HFFc6 (cell line): ENCODE measurements at places on chromosomes 3 and 15. TPM values are rescaled to one million over a fixed set of nuclear protein-coding genes. Genes with fewer than 3 reads are reported as not detected.
A peak's percentile ranks its signal among the peaks of the same experiment; 100 is the strongest.

The GPR15 gene
- not detected in 3 replicates for total RNA-seq

The WNT5A gene
- 251 to 358 TPM (median 308 TPM) in 3 replicates for total RNA-seq

The CIDEC gene
- not detected in 3 replicates for total RNA-seq

The TGM4 gene
- not detected in 3 replicates for total RNA-seq

- H3K36me3 ChIP-seq = peaks cover 7% of the 10 kb centered on the region
- H3K27me3 ChIP-seq = no peaks in the 10 kb centered on the region; the same call in 1 of the 2 replicates
- no peak overlapping the region for H3K4me3 ChIP-seq
- DNase-seq = no peak
Measured at GRCh38 chr3:14440168-14440518, 37.7 kb downstream of the SLC6A6 start.

DNA sequence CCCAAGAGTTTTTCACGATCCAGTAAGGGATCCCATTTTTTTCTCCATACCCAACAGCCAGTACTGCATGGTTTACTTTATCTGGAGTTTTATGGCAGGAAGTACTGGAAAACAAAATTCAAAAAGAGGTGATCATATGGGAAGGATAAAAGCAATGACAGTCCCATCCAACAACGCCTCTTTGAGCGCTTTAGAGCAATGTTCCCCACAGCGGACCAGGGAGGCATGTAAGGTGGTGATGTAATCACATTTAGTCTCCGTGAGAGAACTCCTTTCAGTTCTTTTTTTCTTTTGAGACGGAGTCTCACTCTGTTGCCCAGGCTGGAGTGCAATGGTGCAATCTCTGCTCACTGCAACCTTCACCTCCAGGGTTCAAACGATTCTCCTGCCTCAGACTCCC, 21.8 kb downstream of the CTSH start:
- H3K4me3 ChIP-seq = no peak overlapping the region
- no peak for DNase-seq
- no peaks in the 10 kb centered on the region for H3K4me1 ChIP-seq
- H3K27me3 ChIP-seq = peaks cover 3% of the 10 kb centered on the region; the same call in 1 of the 2 replicates
- no peak overlapping the region for H3K27ac ChIP-seq

DNA sequence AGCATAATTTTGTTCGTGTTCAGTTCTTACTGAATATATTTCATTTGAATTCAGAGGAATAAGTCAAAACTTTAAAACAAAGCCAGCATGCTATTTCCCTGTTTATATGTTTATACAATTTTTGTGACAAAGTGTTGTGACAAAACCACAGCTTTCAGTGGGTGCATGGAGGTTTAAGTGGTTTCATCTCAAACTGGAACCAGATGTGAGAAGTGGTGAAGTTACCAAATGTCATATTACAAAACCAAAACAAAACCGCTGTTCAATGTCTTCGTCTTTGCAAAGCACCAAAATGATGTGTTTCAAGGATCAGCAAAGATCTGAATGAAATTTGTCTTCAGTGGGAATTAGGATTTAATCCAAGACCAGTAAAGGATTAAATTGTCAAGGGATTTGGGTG, 59.3 kb upstream of the OSTN start:
- H3K27me3 ChIP-seq = peaks cover under 1% of the 10 kb centered on the region; the same call in 1 of the 2 replicates
- no peak overlapping the region; the same call in 1 of the 2 replicates for H3K27ac ChIP-seq
- H3K36me3 ChIP-seq = peaks cover 11% of the 10 kb centered on the region

- peak overlapping the region; percentile 82 for H3K4me3 ChIP-seq
- DNase-seq = peak; percentile 98
- peak overlapping the region; percentile 97 for H3K27ac ChIP-seq
- no peaks in the 10 kb centered on the region for H3K27me3 ChIP-seq
- H3K4me1 ChIP-seq = peaks cover 65% of the 10 kb centered on the region
Measured at GRCh38 chr3:15982667-15983196, 185.0 kb upstream of the ANKRD28 start.

The NR1I2 gene
- total RNA-seq = not detected in 3 replicates

DNA sequence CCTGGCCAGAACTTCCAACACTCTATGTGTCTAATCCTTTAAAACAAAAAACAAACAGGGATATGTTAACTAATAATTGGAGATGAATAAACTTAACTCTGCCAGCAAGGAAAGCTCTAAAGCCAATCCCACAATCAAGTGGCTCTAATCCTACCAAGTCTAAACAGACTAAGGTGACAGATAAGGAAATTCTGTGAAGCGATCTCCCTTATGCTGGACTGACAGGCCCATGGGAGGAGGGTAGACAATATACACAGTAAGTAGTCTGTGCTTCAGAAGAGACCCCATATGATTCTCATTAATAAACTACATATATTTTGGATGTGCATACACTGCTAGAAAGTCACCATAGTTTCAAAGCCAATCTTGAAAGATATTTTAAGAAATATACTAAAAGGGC, 10.1 kb downstream of the VPS13C start:
- H3K4me3 ChIP-seq = no peak overlapping the region
- peaks cover 16% of the 10 kb centered on the region; the same call in 1 of the 2 replicates for H3K4me1 ChIP-seq
- H3K27me3 ChIP-seq = no peaks in the 10 kb centered on the region
- peaks cover 4% of the 10 kb centered on the region for H3K36me3 ChIP-seq

DNA sequence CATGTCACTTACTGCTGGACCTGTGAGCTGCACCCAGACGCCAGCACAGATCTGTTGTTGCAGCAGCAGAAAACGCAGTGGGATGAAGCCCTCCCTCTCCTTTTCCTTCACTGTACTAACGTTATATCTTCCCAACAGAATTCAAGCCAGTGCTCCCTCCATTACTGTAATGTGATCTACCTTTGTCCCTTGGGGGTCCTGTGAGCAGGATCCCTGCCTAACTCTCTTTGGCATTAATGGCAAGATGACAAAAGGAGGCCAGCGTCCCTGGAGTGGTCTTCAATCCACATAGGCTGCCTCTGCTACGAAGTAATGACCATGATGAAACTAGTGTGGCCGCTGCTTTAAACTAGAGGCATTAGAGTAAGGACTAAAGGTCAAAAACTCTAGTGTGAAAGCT, 69.3 kb upstream of the SOX14 start:
- no peak for DNase-seq
- H3K36me3 ChIP-seq = peaks cover 4% of the 10 kb centered on the region; the same call in 1 of the 2 replicates
- no peaks in the 10 kb centered on the region for H3K4me1 ChIP-seq

The ARNT2 gene
- 1.9 to 16.5 TPM (median 4.7 TPM) in 3 replicates for total RNA-seq

GRCh38 chr3:85180-85579, 111.4 kb upstream of the CHL1 start:
- no peak overlapping the region for H3K27ac ChIP-seq
- H3K36me3 ChIP-seq = peaks cover 2% of the 10 kb centered on the region; the same call in 1 of the 2 replicates
- H3K4me3 ChIP-seq = no peak overlapping the region

- no peak overlapping the region for H3K4me3 ChIP-seq
- no peak overlapping the region for H3K27ac ChIP-seq
- no peaks in the 10 kb centered on the region for H3K36me3 ChIP-seq
- DNase-seq = no peak
- peaks cover 70% of the 10 kb centered on the region for H3K4me1 ChIP-seq
- peaks cover 5% of the 10 kb centered on the region; the same call in 1 of the 2 replicates for H3K27me3 ChIP-seq
Measured at GRCh38 chr3:87435926-87436620, 159.7 kb upstream of the POU1F1 start.

- H3K27me3 ChIP-seq = peaks cover 32% of the 10 kb centered on the region
- peak overlapping the region; percentile 90 for H3K27ac ChIP-seq
- H3K36me3 ChIP-seq = 0 out of 2 replicates have a peak, but pooled peaks cover 7% of the 10 kb centered on the region
- DNase-seq = no peak
Measured at GRCh38 chr15:48394970-48395369, 63.7 kb downstream of the DUT start.

DNA sequence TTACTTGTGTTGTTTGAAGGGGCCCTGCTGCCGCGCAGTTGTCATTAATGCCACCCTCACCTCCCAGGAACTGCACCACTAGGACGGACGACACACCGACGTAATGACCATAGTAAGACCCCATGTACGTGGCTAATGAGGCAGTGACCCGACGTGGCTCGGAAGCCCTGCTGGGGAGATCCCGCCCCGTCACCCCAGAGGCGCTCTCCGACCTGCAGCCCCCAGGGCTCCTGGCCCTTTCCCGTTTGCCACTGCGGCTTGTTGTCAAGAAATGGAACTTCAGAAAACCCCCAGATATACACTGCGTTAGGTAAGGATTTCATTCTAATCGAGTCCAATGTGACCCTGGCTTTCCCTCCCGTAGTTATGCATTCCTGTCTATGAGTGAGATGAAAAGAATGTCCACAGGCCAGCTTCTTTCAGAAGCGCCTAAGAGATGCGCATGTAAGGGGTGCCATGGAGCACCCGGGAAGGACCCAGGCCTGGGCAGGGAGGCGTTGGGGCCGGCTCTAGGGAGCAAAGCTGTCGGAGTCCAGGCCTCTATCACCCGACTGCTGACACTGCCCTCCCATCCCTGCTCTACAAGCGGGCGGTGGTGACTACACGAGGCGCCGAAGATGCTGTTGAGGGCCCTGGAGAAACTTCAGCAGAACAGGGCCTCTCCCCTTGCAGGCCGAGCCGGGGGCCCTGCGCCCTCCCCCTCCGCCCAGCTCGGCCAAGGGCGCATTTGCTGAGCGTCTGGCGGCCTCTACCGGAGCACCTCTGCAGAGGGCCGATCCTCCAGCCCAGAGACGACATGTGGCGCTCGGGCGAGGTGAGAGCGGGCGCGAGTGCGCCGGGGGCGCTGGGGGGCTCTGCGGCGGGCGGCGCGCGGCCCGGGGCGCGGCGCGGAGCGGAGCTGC, at the start of gene GABRA5:
Gene GABRA5 (plus strand): TSS at position 765 of the 902 bp plus-strand sequence. CDS start 2,187 bp downstream, outside the sequence.
- H3K4me3 ChIP-seq = peak within 1 kb of the TSS; percentile 65
- H3K27me3 ChIP-seq = no peaks in the 10 kb centered on the region; the same call in 1 of the 2 replicates
- peaks cover 14% of the 10 kb centered on the region for H3K4me1 ChIP-seq

The GP5 gene
- not detected in 2 replicates for total RNA-seq

The HYAL2 gene
- 45.4 to 52.8 TPM (median 50.0 TPM) in 3 replicates for total RNA-seq

DNA sequence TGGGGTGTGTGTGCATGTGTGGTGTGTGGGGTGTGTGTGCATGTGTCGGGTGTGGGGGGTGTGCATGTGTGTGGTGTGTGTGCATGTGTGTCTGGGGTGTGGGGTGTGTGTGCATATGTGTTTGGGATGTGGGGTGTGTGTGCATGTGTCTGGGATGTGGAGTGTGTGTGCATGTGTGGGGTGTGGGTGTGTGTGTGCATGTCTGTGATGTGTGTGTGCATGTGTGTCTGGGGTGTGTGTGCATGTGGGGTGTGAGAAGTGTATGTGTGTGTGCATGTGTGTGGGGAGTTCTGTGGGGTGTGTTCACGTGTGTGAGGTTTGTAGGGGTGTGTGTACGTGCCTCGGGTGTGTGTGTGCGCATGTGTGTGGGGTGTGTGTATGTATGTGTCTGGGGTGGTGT, 6.7 kb upstream of the OCA2 start:
- peaks cover 1% of the 10 kb centered on the region for H3K27me3 ChIP-seq
- H3K36me3 ChIP-seq = peaks cover 4% of the 10 kb centered on the region; the same call in 1 of the 2 replicates
- no peak for DNase-seq

DNA sequence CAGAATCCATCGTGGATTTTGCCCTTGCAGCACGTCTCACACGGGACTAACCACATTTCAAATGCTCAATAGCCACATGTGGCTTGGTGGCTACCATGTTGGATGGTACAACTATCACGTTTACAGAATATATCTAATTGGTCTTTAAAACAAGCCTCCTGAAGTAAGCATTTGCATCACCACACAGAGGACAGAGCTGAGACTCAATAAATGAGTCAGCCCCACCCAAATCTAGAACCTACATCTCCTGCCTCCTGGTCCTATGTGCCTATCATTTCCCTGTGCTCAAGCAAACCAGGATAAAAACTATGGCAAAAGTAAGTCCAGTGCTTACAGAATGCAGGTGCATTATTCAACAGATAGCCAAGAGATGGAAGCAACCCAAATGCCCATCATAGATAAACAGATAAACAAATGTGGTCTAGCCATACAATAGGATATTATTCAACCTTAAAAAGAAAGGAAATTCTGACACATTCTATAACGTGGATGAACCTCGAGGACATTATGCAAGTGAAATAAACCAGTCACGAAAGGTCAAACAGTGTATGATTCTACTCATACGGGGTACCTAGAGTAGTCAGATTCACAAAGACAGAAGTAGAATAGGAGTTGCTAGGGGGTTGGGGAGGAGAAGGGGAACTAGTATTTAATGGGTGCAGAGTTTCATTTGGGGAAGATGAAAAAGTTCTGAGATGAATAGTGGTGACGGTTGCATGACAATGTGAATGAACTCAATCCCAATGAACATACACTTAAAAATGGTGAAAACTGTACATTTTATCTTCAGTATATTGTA, 43.9 kb downstream of the SRGAP3 start:
- no peaks in the 10 kb centered on the region for H3K36me3 ChIP-seq
- H3K27ac ChIP-seq = no peak overlapping the region
- no peak for DNase-seq
- peaks cover 17% of the 10 kb centered on the region for H3K27me3 ChIP-seq

GRCh38 chr3:60528651-60529050, 722.6 kb downstream of the FHIT start:
- H3K4me3 ChIP-seq = no peak overlapping the region
- DNase-seq = no peak
- H3K27ac ChIP-seq = no peak overlapping the region
- H3K4me1 ChIP-seq = no peaks in the 10 kb centered on the region
- peaks cover 2% of the 10 kb centered on the region; the same call in 1 of the 2 replicates for H3K27me3 ChIP-seq

- no peaks in the 10 kb centered on the region; the same call in 1 of the 2 replicates for H3K27me3 ChIP-seq
- H3K4me1 ChIP-seq = peaks cover 6% of the 10 kb centered on the region
- no peak overlapping the region for H3K4me3 ChIP-seq
- H3K36me3 ChIP-seq = no peaks in the 10 kb centered on the region
- no peak overlapping the region for H3K27ac ChIP-seq
- DNase-seq = no peak
Measured at GRCh38 chr15:63319065-63319464, 41.7 kb downstream of the APH1B start.

The GOLGA8H gene
- not detected in 3 replicates for total RNA-seq

DNA sequence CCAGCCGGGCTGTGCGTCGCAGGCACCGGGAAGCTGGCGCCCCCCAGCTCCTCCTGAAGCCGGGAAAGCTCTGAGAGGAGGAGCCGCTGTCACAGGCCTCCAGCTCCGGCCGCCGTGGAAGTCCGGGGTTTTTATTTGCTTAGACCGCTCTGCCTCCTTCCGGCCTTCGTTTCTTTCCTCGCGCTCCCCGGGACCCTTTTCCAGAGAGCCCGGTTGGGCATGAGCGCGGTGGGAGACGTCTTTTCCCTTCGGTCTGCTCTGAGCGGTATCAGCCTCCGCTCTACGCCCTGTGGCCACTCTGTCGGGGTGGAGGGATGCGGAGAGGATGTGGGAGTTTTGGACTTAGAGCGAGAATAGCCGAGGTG, 559 bp downstream of the SENP5 start:
- H3K27ac ChIP-seq = peak overlapping the region; percentile 96
- peak overlapping the region; percentile 99 for H3K4me3 ChIP-seq
- H3K27me3 ChIP-seq = no peaks in the 10 kb centered on the region
- no peak for DNase-seq
- H3K36me3 ChIP-seq = peaks cover 5% of the 10 kb centered on the region
- H3K4me1 ChIP-seq = peaks cover 23% of the 10 kb centered on the region

The CHRNA7 gene
- not detected in 3 replicates for total RNA-seq

- H3K4me1 ChIP-seq = no peaks in the 10 kb centered on the region
- H3K27ac ChIP-seq = no peak overlapping the region
- no peaks in the 10 kb centered on the region for H3K36me3 ChIP-seq
- no peak overlapping the region for H3K4me3 ChIP-seq
- peaks cover 10% of the 10 kb centered on the region for H3K27me3 ChIP-seq
Measured at GRCh38 chr3:60629816-60630215, 621.4 kb downstream of the FHIT start.

GRCh38 chr3:124965413-124965812, 30.9 kb upstream of the MUC13 start:
- H3K4me1 ChIP-seq = peaks cover 16% of the 10 kb centered on the region
- H3K4me3 ChIP-seq = no peak overlapping the region
- H3K27ac ChIP-seq = no peak overlapping the region
- no peak for DNase-seq
- H3K36me3 ChIP-seq = peaks cover 14% of the 10 kb centered on the region; the same call in 1 of the 2 replicates
- no peaks in the 10 kb centered on the region; the same call in none of the 2 replicates for H3K27me3 ChIP-seq

GRCh38 chr3:13494463-13495350, 14.6 kb downstream of the HDAC11 start:
- H3K4me1 ChIP-seq = peaks cover 23% of the 10 kb centered on the region
- H3K36me3 ChIP-seq = no peaks in the 10 kb centered on the region
- DNase-seq = peak; percentile 27
- no peak overlapping the region for H3K27ac ChIP-seq

The CCR8 gene
- total RNA-seq = not detected in 3 replicates

The CHL1 gene
- not detected in 3 replicates for total RNA-seq
